CD4-positive, alpha-beta T cell treated with Interferon gamma for 1 hour (primary cell): ENCODE measurements at places on chromosomes 2 and 18.

GRCh38 chr18:10148189-10148929 lies 234.5 kb downstream of the VAPA start:
- no peak for DNase-seq

- DNase-seq: no peak
Observed at GRCh38 chr2:110097506-110098220, 18.0 kb downstream of the MALL start.

DNA sequence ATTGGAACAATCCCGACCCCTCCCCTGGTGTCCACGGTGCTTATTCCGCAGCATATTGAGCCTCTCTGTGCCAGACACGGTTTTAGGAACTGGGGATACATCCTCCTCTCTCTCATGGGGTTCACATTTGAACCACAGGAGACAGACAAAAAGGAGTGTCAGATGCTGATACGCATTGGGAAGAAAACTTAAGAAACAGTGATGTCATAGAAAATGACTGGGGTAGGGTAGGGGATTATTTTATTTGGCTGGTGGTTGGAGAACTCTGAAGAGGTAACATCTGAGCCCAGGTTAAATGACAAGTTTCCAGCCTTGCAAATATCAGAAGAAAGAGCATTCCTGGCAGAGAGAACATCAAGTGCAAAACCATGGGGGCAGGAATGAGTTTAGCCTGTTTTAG lies 344.5 kb downstream of the DPP10 start:
- no peak for DNase-seq

DNA sequence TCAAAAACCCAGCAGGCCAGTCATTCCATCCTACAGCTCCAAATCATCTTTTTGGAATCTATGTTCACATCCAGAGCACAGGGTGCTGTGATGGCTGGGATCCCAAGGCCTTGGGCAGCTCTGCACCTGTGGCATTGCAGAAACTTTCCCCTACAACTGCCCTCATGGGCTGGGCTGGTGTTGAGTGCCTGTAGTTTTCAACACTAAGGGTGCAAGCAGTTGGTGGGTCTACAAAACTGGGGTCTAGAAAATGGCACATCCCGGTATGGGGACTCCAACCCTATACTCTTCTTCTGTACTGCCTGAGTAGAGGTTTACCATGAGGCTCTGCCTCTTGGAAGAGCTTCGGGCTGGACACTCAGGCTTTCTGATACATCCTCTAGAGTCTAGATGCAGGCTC lies 95.2 kb upstream of the TEKT4 start:
- DNase-seq: no peak

DNA sequence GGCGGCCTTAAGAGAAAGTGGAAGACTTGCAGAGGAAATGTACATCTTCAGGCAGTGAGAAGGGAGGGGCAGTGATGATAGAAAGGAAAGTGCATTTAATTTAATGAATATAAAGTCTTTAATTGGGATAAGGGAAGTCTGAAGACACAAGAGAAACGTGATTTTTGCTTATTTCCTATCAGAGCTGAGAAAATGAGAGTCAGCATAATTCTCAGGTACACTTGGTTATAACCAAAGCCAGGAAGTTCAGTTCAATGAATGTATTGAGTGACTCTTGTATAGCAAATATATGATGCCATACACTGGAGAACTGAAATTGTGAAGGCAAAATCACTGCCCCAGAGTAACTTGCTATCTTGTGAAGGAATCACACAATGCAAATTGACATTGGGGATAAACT lies 256.3 kb downstream of the LRRTM1 start:
- no peak for DNase-seq

- no peak for DNase-seq
Observed at GRCh38 chr2:225282858-225283710, 116.4 kb upstream of the NYAP2 start.

DNA sequence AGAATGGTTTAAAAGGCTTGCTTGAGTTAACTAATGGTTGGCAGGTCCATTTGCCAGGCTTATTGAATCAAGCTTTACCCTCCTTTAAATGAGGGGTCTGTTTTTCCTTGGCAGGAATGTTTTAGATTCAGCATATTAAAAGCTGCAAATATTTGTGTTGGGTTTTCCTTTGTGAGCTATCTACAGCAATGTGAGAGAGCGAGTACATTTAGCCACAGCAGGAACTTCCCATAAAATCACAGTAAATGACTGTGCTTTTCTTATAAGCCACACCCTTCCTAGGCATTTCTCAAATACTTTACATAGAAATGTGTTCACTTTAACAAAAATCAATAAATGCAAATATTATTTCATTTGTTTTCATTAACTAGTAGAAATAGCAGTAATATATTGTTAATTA lies 23.9 kb downstream of the CALCRL start:
- DNase-seq: no peak
